ENCODE measurements at places on chromosomes 4 and X. TPM values are rescaled to one million over a fixed set of nuclear protein-coding genes. Genes with fewer than 3 reads are reported as not detected.

The ENAM gene
- under 0.01 TPM for total RNA-seq

The BEX1 gene
- 4.4 TPM for total RNA-seq

The UGT2B7 gene
- total RNA-seq: not detected

The PHEX gene
- 1.00 TPM for total RNA-seq

The SMIM43 gene
- 0.89 TPM for total RNA-seq

The CLOCK gene
- total RNA-seq: 33.6 TPM

The SSX3 gene
- total RNA-seq: not detected

The TMEM271 gene
- not detected for total RNA-seq

Data from uterine smooth muscle cell (primary cell).